ENCODE measurements at places on chromosomes 5 and 9. TPM values are rescaled to one million over a fixed set of nuclear protein-coding genes. Genes with fewer than 3 reads are reported as not detected.

DNA sequence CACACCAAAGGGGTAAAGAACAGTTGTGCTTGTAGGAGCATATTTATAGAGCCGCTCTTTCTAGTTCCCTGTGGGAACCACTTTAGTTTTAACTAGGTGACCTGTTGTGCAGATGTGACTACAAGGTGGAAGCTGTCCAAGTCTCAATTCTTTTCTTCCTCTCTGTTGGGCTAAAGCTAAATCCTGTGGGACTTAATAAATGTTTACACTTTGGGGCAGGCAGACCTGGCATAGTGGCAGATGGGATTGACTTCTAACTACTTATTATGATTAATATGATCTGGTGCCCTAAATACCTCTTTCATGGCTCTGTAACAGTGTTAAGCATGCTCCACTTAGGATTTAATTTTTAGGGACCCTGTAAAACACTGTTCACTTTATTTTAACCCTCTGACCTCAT is 265.3 kb downstream of the KCTD16 start:
- no peak for DNase-seq

The EIF4E1B gene
- total RNA-seq, result 14.7 TPM

DNA sequence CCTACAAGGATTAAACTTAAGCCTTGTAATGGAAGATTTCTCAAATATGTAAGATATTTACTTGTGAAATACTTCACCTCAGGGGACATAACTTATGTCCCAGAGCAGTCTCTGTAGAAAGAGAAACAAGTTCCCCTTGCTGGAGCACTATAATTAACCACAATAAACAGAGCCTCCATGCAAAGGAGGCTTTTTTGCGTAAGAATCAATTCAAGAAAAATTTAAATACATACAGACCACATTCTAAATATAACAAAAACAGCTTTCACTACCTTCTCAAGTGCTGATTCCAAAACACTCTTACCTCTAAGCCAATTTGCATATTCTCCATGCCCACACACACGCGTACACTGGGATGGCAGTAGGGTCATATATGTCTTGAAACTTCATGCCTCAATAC is 30.7 kb upstream of the CCNB1 start:
- DNase-seq, result no peak

DNA sequence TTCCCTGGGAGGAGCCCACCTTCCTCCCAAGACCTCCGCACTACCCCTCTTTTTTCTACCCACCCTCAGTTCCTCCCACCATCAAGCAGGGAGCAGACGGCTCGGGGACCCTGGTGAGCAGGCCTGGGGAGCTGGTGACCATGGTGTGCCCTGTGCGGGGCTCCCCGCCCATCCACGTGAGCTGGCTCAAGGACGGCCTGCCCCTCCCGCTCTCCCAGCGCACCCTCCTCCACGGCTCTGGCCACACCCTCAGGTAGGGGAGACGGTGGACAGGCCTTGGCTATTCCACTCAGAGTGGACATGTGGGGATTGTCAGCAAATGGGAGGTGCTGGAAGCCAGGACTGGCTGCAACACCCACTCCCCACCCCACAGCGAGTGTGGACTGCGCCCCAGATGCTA is 52.9 kb upstream of the ASS1 start:
- no peak for DNase-seq

- DNase-seq, result no peak
Measured at GRCh38 chr9:107141967-107142366, 141.1 kb upstream of the RAD23B start.

- no peak for DNase-seq
Measured at GRCh38 chr5:74660873-74661272, 20.3 kb upstream of the ENC1 start.

The DAB2 gene
- 11.8 TPM for total RNA-seq

GRCh38 chr5:56527174-56527573 is 288.2 kb upstream of the MAP3K1 start:
- DNase-seq, result no peak

DNA sequence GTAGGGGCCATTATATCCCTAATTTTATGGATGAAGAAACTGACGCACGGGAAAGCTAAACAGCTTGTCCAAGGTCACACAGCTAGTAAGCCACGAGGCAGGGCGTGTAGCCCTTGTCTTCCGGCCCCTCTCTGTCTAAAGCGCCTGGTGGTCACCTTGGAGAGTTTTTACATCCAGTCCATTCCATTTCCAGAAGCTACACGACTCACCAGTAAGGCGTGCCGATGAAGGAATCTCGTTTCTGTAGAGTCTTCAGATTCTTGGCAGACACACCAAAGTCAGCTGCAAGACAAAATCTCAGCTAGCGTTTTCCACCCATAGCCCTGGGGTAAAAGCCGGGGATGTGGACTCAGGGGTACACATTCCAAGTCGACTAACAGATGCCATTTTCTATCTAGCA is 80.5 kb downstream of the STK10 start:
- no peak for DNase-seq

GRCh38 chr5:110510146-110510545 is 216.3 kb downstream of the TMEM232 start:
- DNase-seq, result no peak

The CFAP90 gene
- 10.6 TPM for total RNA-seq

The LECT2 gene
- not detected for total RNA-seq

- DNase-seq, result no peak
Measured at GRCh38 chr5:150731669-150732242, 27.1 kb downstream of the DCTN4 start.

The FXN gene
- total RNA-seq, result 14.0 TPM

DNA sequence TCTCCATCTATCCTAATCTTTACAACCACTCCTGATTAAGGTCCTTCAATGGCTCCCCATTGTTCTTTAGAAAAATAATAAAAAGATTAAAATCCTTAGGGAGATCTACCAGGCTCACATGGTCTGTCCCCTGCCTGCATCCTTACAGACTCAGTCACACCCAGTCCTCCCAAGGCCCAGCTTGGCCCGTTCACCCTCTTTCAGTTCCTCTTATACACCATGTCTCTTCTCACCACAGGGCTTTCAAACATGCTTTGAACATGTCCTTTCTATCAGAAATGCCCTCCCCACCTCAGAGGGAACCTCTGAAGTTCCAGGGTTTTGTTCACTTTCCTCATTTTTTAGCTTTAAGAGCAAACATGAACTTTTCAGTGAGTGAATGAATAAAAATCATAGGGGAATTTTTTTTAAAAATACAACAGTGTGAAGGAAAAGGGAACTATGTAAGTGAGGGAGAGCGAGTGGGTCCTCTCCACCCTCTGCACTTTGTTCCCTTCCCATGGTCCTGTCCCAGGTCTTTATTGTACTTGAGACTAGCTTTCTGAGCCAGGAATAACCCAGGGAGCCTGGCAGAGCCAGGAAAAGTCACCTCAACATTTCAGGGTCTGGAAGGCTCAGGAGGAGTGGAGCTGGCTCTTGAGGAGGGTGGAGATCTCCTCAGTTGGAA is 55.3 kb downstream of the TRPC7 start:
- DNase-seq, result no peak

GRCh38 chr9:137077010-137077747 is at the start of gene UAP1L1:
TSS of gene UAP1L1 (plus strand) at chr9:137077517. CDS start at chr9:137077533, 16 bp downstream.
- DNase-seq, result peak; percentile 87

The SPATA31E1 gene
- not detected for total RNA-seq

The LCN15 gene
- total RNA-seq, result 5.6 TPM

The PCDHB9 gene
- 9.8 TPM for total RNA-seq

The PNPLA7 gene
- total RNA-seq, result 42.4 TPM

- DNase-seq, result no peak
Measured at GRCh38 chr5:138359621-138360020, 7.1 kb downstream of the KDM3B start.

- no peak for DNase-seq
Measured at GRCh38 chr9:87233899-87234455, 263.7 kb upstream of the DAPK1 start.

DNA sequence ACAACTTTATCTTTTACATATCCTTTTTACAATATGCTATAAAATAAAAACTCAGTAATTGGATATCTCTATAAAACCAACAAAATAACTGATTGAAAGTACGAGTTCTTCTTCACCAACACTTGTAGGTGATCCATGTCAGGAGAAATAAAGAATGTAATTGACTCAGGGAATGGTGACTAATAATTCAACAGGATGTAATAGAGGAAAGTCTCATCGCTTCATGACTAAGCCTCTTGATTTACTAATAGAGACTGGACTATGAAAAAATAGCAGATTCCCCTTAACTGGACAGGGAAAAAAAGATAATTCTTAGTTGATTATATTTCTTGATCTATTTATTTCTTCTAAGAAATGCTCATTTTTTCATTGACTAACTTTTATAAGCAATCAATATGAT is 507.7 kb upstream of the PTGER4 start:
- DNase-seq, result no peak

The ATG10 gene
- total RNA-seq, result 12.5 TPM

The DND1 gene
- total RNA-seq, result 2.1 TPM

The NR5A1 gene
- not detected for total RNA-seq

The SLC28A3 gene
- not detected for total RNA-seq

GRCh38 chr5:35197351-35197750 is 32.9 kb downstream of the PRLR start:
- no peak for DNase-seq

Data from dorsolateral prefrontal cortex (tissue), 122 donors.